Islet precursor cell (in vitro differentiated cells): ENCODE measurements at places on chromosomes 1 and 21.

DNA sequence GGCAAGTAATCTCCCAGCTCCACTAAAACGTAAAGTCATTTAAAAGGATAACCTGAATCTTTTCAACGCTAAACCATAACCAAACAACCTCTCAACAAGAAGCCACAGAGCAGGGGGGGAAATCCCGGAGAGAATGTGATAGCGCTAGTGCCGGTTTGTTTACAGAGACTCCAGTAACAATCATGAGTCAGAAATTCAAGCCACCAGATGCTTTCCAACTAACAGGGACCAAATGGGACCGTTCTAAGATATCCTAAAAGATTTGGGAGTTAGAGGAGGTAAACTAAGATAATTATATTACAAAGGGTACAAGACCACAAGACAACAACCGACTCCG lies 825 bp downstream of the DCAF8 start:
- peak; percentile 77 for DNase-seq

- no peak for DNase-seq
These were observed 107.4 kb upstream of the ESRRG start for GRCh38 chr1:216830424-216831210.

GRCh38 chr1:247291161-247291560 lies 35.3 kb downstream of the VN1R5 start:
- DNase-seq: peak; percentile 44

DNA sequence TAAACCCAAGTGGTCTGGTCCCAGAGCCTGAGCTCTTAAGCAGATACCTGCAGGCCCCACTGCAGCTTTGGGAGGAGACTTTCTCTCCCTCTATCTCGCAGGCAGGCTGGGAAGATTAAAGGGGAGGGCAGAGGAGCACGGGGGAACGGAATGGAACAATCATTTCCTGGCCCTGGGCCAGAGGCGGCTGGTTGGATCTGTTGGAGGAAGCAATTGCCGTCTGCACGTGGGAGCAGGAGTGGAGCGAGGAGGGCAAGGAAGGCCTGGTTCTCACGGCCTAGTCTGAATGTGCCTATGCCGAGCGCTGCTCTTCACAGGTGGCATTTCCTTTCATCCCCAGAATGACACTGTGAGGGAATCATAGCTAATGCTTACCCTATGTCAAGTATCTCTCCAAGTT lies 23.7 kb downstream of the NKAIN1 start:
- peak; percentile 89 for DNase-seq

GRCh38 chr1:68151690-68152089 lies 80.6 kb downstream of the WLS start:
- peak; percentile 20 for DNase-seq

DNA sequence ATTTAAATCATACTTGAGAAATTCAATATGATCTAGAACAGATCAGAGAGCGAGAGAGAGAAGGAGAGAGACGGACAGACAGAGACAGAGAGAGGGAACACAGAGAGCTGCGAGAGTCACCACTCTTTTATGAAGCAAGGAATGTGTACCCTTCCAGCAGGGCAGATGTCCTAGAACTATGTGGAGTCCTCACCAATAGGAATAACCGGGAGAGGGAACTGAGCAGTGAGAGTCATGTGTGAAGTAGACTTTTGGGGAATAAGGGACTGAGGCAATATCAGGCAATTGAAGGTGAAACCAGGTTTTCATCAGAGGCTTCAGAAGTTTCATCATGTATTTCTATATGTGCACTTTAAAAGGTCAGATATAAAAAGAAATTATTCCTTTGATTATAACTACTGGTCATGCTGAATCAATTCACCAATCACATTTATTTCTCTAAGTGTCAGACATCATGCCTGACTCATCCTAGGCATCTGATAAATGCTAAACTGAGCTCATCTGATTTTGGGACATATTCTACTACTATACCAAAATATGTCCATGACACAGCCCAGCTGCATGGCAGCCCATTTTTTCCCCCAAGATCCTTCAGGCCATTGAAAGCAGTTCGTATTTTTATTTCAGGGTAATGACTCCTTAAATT lies 22.4 kb downstream of the VTCN1 start:
- DNase-seq: no peak

GRCh38 chr1:229217716-229218115 lies 53.2 kb upstream of the RAB4A start:
- DNase-seq: peak; percentile 89

- peak; percentile 95 for DNase-seq
These were observed at the start of gene DNM3 for GRCh38 chr1:171841050-171841910. TSS of gene DNM3 (plus strand) at chr1:171841498. CDS start at chr1:171841657, 159 bp downstream.

- no peak for DNase-seq
These were observed 58.1 kb downstream of the CASZ1 start for GRCh38 chr1:10738061-10739058.

- DNase-seq: no peak
These were observed 1626.7 kb upstream of the B3GALT2 start for GRCh38 chr1:194813096-194813495.

GRCh38 chr1:24318615-24319311 lies 394 bp upstream of the GRHL3 start:
- no peak for DNase-seq

DNA sequence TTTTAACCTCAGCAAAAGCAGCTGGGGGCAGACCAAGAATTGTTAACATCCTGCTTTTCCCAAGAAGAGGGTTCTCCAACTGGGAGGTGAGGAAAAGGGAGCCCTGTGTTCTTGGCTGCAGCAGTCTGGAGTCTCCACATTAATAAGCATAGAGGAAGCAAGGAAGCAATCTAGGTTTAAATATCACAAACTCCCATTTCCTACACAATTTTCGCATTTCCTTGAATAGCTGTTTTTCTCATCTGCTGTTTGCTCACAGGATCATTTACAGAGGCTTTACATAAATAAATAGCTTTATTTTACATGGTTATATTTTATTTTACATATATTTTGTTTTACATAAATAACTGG lies 124.0 kb downstream of the TRIM33 start:
- DNase-seq: no peak

DNA sequence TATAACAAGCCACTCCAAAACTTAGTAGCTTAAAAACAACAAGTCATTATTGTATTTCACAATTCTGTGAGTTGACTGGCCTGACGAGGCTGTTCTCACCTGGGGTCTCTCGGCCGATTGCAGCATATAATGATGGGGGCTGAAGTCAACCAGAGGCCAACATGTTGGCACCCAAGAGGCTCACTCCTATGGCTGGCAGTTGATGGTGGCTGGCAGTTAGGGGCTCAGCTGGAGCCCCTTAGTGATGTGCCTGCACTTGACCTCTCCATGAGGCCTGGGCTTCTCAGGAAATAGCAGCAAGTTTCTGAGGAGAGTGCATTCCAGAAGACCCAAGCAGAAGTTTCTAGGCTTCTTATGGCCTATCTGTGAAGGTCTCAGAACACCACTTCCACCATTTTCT lies 459.4 kb downstream of the NPHP4 start:
- peak; percentile 20 for DNase-seq

DNA sequence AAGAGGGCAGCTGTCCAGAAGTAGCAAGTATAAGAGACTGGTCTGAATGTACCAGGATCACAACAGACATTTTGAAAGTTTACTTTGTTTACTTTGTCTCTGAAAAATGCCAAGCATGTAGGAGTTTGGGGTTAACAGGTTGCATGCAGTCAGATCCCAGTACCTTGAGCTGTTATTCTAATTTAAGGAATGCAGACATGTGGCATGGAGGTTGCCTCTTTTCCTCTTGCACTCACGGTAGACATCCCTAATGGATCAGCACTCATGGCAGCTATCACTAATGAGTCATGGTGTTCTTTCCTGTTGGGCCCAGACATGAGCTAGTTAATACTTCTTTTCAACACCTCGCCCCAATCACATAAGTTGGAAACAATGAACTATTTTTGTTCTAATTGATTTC lies 67.3 kb downstream of the GADD45A start:
- DNase-seq: peak; percentile 79

- DNase-seq: no peak
These were observed 32.1 kb downstream of the KDM1A start for GRCh38 chr1:23051290-23051909.

- DNase-seq: no peak
These were observed 64.6 kb downstream of the LHX8 start for GRCh38 chr1:75198761-75199160.

GRCh38 chr1:173318788-173319187 lies 111.7 kb upstream of the TNFSF4 start:
- DNase-seq: no peak

DNA sequence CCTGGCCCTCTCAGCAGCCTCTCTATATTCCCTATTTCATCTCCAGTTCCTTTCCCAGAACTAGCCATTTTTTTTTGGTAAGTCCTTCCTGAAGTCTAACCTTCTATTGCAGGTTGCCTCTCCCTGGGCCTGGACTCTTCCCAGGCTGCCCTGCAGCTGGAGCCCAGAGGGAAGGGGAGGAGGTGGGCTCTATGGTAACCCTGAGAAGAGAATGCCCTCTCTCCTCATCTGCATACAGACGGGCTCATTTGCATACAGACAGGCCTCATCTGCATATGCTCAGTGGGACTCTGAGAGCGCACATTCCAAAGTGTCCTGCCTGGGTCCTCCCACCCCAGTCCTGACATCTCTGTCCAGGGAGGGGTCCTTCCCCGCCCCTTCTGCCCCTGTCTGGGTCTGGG lies 32.7 kb downstream of the RHBG start:
- DNase-seq: peak; percentile 75
